Gastrocnemius medialis (tissue), 4 donors: ENCODE measurements at places on chromosomes 1 and 21.

DNA sequence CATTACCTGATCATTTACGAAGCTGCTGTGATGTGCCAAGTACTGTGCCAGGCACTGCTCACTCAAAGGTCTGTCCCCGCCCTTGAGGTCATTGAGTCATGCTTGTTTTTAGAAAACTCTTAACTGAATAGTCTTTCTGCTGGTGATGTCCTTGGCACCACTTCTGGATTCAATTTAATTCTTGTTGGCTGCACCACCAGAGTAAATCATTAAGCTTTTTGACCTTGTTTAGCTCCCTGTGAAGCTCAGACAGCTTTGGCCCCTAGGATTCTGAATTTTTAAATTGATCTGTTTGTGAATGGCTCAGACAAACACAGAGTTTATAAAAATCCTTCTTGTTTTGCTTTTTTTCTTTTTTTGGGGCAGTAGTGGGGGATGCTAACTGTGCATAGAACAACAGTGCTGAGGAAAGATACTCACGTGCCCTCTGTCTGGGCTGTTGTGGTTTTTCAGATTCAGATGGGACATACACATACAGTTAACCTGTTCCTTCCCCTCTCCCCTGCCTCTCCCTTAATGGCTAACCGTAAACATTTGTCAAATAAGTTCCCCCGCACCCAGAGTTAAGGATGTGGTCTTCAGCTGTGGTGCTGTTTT lies 67.6 kb downstream of the MTR start:
- H3K27ac ChIP-seq: peak overlapping the region; percentile 70
- no peak overlapping the region for H3K4me3 ChIP-seq
- H3K4me1 ChIP-seq: peaks cover 7% of the 10 kb centered on the region
- H3K27me3 ChIP-seq: no peaks in the 10 kb centered on the region

DNA sequence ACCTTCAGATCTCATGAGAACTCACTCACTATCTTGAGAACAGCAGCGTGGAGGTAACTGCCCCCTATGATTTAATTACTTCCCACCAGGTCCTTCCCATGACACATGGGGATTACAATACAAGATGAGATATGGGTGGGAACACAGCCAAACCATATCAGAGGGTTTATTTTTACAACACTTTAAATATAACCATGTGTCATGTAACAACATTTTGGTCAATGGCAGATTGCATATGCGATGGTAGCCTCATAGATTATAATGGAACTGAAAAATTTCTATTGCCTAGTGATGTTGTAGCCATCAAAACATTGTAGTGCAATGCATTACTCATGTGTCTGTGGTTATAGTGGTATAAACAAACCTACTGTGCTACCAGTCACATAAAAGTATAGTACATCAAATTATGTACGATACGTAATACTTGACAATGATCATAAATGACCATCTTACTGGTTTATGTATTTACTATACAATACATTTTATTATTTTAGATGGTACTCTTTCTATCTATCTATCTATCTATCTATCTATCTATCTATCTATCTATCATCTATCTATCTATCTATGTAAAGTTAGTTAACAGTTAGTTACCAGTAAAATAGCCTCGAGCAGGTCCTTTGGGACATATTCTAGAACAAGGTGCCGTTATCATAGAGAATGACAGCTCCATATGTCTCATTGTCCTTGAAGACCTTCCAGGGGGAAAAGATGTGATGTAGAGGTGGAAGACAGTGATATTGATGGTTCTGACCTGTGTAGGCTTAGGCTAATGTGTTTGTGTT lies 12.6 kb upstream of the S100B start:
- H3K27ac ChIP-seq: no peak overlapping the region
- no peak overlapping the region for H3K4me3 ChIP-seq
- no peaks in the 10 kb centered on the region for H3K27me3 ChIP-seq
- H3K36me3 ChIP-seq: no peaks in the 10 kb centered on the region
- no peak for DNase-seq
- no peaks in the 10 kb centered on the region for H3K4me1 ChIP-seq

GRCh38 chr1:84738237-84738636 lies 48.0 kb upstream of the SSX2IP start:
- H3K4me1 ChIP-seq: no peaks in the 10 kb centered on the region
- no peaks in the 10 kb centered on the region for H3K27me3 ChIP-seq
- no peak overlapping the region for H3K4me3 ChIP-seq

DNA sequence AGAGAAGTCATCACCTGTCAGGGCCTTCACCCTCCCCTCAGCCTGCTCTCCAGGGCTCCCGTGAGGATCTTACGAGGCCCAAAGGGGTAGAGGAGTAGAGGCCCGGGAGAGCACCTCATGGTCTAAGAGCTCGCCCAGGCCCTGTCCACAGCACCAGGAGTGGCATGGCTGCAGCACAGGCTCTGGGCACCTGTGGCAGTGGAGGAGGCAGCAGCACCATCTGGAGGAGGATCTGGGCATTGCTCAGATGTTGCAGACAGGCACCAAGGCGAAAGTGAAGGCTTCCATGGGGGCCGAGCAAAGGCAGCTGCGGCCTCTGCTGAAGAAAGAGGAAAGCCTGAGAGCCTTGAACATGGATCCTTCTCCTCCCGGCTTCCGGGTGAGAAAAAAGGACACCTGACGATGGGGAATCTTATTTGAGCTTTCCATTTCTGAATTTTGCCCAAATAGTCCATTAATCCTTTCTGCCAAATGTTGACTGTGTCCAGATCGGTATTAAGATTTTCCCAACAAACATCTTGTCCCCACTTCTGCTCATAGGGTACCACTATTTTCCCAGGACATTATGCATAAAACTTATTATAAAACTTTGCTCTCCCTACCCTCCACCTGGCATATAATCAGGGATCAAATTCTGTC lies 604.7 kb downstream of the PTPRC start:
- no peak for DNase-seq
- H3K4me1 ChIP-seq: no peaks in the 10 kb centered on the region
- no peaks in the 10 kb centered on the region for H3K27me3 ChIP-seq
- no peak overlapping the region for H3K4me3 ChIP-seq
- H3K27ac ChIP-seq: no peak overlapping the region

DNA sequence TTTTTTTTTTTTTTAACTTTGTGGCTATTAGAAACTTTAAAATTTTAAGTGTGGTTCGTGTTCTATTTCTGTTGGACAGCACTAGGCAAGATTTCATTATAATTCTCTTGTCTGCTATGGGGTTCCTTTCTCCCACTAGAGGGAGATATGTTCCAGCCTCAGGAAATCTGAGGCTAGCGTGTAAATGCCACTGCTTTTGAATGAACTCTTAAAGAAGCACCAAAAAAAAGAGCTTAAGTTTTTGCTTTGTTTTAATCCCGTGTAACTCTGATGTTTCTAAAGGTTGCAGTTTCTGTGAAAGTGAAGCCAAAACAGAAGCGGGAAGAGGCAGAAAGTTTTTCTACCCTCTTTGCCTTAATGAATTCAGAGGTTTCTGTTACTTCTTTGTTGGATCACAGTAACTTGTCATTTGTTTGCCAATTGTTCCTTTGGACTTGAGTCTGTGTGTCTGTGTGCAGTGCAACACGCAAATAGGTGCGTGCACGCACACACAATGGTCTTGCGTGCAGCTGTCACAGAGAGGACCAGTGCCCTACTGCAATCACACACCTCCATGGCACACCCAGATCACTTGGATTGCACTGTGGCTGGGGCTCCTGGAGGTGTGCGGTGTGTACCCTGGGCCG lies 32.3 kb downstream of the HHAT start:
- DNase-seq: no peak
- H3K27me3 ChIP-seq: no peaks in the 10 kb centered on the region
- H3K4me3 ChIP-seq: no peak overlapping the region
- no peaks in the 10 kb centered on the region for H3K4me1 ChIP-seq
- no peaks in the 10 kb centered on the region for H3K36me3 ChIP-seq
- H3K27ac ChIP-seq: no peak overlapping the region

- no peak overlapping the region for H3K4me3 ChIP-seq
- no peaks in the 10 kb centered on the region for H3K36me3 ChIP-seq
- DNase-seq: peak; percentile 65
- peaks cover 25% of the 10 kb centered on the region for H3K4me1 ChIP-seq
- H3K27me3 ChIP-seq: no peaks in the 10 kb centered on the region
- H3K27ac ChIP-seq: peak overlapping the region; percentile 77
These were observed 23.0 kb downstream of the GIPC2 start for GRCh38 chr1:78068681-78069283.

GRCh38 chr1:241186716-241187115 lies 170.3 kb downstream of the RGS7 start:
- no peak overlapping the region for H3K4me3 ChIP-seq
- no peak overlapping the region for H3K27ac ChIP-seq
- H3K4me1 ChIP-seq: no peaks in the 10 kb centered on the region
- H3K36me3 ChIP-seq: no peaks in the 10 kb centered on the region
- H3K27me3 ChIP-seq: no peaks in the 10 kb centered on the region

GRCh38 chr1:181089017-181089675 lies 646 bp downstream of the IER5 start:
- H3K36me3 ChIP-seq: peaks cover 3% of the 10 kb centered on the region
- peak overlapping the region; percentile 94 for H3K4me3 ChIP-seq
- H3K4me1 ChIP-seq: peaks cover 39% of the 10 kb centered on the region
- H3K27ac ChIP-seq: peak overlapping the region; percentile 94
- no peak for DNase-seq

GRCh38 chr1:1833456-1833855 lies 55.2 kb upstream of the NADK start:
- no peak overlapping the region for H3K27ac ChIP-seq
- peaks cover 6% of the 10 kb centered on the region for H3K36me3 ChIP-seq
- no peak for DNase-seq

DNA sequence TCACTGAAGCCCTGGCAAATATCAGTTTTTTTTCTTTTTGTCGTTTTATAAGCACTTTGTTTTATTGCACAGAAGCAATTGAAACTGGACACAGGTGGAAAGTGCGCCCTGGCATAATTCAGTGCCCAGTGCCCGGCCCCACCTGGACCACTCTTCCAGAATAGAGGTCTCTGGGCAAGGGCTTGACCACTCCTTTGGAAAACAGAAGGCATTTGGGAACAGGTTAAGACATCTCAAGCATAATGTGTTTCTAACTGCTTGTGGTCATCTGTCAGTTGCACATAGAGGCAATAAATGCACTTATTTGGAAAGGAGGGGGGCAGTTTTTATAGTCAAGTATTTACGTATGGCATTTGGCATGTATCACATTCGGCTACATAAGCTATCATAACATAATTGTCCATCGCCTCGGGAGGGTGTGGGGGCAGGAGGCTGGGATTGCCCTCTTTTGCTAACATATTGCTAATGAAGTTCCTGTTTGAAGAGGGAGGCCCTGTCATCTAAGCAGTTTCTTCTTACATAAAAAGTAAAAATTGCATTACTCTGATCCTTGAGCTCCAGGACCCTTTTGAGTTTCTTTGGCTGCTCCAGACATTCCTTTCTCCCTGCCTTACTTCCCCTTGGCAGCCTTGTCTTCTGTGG lies 14.7 kb upstream of the CD2 start:
- no peaks in the 10 kb centered on the region for H3K4me1 ChIP-seq
- H3K27me3 ChIP-seq: no peaks in the 10 kb centered on the region
- no peak for DNase-seq
- no peak overlapping the region for H3K27ac ChIP-seq

- H3K36me3 ChIP-seq: no peaks in the 10 kb centered on the region
- H3K27ac ChIP-seq: no peak overlapping the region
- peaks cover 6% of the 10 kb centered on the region for H3K27me3 ChIP-seq
These were observed 29.6 kb upstream of the CADM3 start for GRCh38 chr1:159141584-159142390.

- no peak overlapping the region for H3K27ac ChIP-seq
- no peaks in the 10 kb centered on the region for H3K36me3 ChIP-seq
These were observed 146.4 kb downstream of the MIS18A start for GRCh38 chr21:32132409-32132808.

GRCh38 chr1:20678599-20678998 lies 17.4 kb upstream of the DDOST start:
- no peak for DNase-seq
- H3K27me3 ChIP-seq: no peaks in the 10 kb centered on the region
- no peak overlapping the region for H3K27ac ChIP-seq
- no peak overlapping the region for H3K4me3 ChIP-seq
- no peaks in the 10 kb centered on the region for H3K4me1 ChIP-seq

DNA sequence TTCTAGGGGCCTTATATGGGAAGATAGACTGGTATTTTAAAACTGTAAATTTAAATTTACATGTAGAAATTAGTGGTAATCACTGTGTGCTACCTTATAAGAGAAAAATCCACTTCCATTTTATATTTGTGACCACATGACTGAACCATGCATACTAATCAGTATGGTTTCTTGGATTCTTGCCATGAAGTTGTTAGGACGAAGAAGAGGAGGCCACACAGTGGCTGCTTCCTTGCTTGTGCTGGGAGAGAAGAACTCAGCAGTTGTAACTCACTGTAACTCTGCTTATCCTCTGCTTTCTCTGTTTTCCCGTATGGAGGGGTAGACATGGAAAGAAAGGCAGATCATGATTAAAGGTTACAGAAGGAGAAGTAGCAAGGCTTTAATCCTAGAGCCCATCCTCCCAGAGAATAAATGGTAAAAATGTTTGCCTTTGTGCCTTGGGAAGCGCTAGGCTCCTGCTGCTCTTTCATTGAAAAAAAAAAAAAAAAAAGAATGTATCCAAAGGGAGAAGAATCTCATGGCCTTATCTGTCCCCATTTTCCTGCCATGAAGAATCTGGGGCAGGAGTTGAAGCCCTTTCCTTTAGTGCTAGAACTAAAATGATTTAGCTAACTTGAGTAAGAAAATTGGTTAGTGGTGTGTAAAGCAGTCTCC lies 32.4 kb downstream of the KCTD3 start:
- peaks cover 4% of the 10 kb centered on the region for H3K36me3 ChIP-seq
- no peak for DNase-seq
- H3K27ac ChIP-seq: no peak overlapping the region
- H3K4me1 ChIP-seq: no peaks in the 10 kb centered on the region
- H3K27me3 ChIP-seq: no peaks in the 10 kb centered on the region

- no peaks in the 10 kb centered on the region for H3K27me3 ChIP-seq
- no peaks in the 10 kb centered on the region for H3K36me3 ChIP-seq
- peak overlapping the region; percentile 28 for H3K27ac ChIP-seq
- no peak for DNase-seq
- H3K4me1 ChIP-seq: no peaks in the 10 kb centered on the region
These were observed 13.8 kb upstream of the POGZ start for GRCh38 chr1:151472856-151473731.

- H3K27ac ChIP-seq: no peak overlapping the region
- no peaks in the 10 kb centered on the region for H3K36me3 ChIP-seq
- H3K27me3 ChIP-seq: no peaks in the 10 kb centered on the region
- H3K4me3 ChIP-seq: no peak overlapping the region
- no peaks in the 10 kb centered on the region for H3K4me1 ChIP-seq
These were observed 30.2 kb upstream of the OTUD3 start for GRCh38 chr1:19852036-19852435.

GRCh38 chr1:209895709-209896108 lies 42.3 kb upstream of the SYT14 start:
- no peak for DNase-seq
- no peaks in the 10 kb centered on the region for H3K4me1 ChIP-seq
- H3K36me3 ChIP-seq: no peaks in the 10 kb centered on the region
- no peak overlapping the region for H3K4me3 ChIP-seq
- no peak overlapping the region for H3K27ac ChIP-seq
- H3K27me3 ChIP-seq: no peaks in the 10 kb centered on the region

- no peaks in the 10 kb centered on the region for H3K36me3 ChIP-seq
- H3K27ac ChIP-seq: no peak overlapping the region
- H3K4me1 ChIP-seq: no peaks in the 10 kb centered on the region
- no peaks in the 10 kb centered on the region for H3K27me3 ChIP-seq
- DNase-seq: peak; percentile 10
These were observed 636.7 kb downstream of the PLA2G4A start for GRCh38 chr1:187465441-187465840.

- no peak for DNase-seq
- no peaks in the 10 kb centered on the region for H3K27me3 ChIP-seq
- no peak overlapping the region for H3K4me3 ChIP-seq
- H3K27ac ChIP-seq: no peak overlapping the region
- H3K4me1 ChIP-seq: no peaks in the 10 kb centered on the region
- no peaks in the 10 kb centered on the region for H3K36me3 ChIP-seq
These were observed 48.7 kb downstream of the TTLL7 start for GRCh38 chr1:83950106-83950661.
